Stimulated activated CD8-positive, alpha-beta memory T cell treated with anti-CD3 and anti-CD28 coated beads, Interleukin-15, amount 100 ng/mL, for 4 hours (primary cell): ENCODE measurements at places on chromosomes 12 and 14.

DNA sequence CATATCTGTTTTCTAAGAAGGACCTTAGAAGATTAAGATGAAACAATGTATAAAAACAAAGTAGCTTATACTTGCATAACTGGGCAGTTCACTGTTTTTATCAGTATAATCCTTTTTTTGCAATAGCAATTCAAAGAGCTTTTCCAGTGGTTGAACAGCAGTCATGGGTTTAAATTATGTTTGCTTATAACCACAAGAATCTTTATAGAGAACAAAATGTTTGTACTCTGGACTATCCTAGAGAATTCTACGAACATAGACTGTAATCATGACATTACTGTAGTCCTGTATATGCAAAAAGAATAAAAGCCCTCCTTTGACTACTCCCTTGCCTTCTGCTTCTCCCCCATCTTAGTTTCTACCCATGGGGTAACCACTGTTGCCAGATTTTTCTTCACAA, 5.7 kb downstream of the FAM177A1 start:
- no peak for DNase-seq

GRCh38 chr14:61147831-61148549, 133.1 kb downstream of the TMEM30B start:
- no peak for DNase-seq

DNA sequence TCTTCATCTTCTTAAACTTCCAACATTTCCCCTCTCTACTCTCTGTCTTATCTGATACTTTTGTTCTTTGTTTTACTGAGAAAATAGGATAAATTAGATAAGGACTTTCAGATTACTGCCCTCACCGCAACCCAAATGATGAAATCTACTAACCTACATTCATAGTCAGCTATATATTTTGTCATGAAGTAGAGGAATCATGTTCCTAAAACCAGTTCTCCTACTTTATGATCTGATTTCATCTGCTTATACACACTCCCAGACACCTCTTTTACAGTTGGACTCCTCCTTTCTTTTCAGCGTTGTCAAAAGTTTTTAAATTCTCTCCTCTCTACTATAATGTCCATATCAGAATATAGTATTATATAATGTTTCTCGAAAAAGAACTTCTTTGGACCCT, 29.7 kb downstream of the MGAT4C start:
- no peak for DNase-seq

DNA sequence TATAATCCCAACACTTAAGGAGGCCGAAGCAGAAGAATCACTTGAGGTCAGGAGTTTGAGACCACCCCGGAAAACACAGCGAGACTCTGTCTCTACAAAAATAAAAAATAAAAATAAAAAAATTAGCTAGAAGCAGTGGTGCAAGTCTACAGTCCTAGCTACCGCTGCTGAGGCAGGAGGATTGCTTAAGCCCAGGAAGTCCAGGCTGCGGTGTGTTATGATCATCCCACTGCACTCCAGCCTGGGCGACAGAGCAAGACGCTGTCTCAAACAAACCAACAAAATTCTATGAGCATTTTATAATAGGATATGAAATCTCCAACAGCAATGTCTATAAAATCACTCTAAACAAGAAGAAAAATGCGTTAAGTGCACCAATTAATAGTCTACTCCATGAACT, 75.3 kb downstream of the PPP1R12A start:
- DNase-seq: no peak

DNA sequence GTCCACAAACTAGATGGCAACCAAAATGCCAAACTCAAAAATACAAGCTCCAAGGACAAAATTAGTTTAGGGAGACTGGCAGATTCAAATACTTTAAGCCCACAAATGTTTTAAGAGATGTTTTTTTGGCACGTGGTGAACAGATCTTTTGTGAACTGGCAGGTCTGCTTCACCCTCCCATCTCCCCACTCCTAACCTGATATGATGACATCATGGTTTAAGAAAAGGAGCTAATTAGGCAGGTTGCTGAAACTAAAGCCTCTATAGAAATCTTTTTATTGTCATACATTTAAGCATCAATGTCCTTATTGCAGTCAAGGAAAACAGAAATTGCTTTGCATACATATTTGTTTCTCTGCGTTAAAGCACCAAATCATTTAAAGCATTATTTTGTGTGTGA, 5.8 kb downstream of the LRIG3 start:
- DNase-seq: no peak

DNA sequence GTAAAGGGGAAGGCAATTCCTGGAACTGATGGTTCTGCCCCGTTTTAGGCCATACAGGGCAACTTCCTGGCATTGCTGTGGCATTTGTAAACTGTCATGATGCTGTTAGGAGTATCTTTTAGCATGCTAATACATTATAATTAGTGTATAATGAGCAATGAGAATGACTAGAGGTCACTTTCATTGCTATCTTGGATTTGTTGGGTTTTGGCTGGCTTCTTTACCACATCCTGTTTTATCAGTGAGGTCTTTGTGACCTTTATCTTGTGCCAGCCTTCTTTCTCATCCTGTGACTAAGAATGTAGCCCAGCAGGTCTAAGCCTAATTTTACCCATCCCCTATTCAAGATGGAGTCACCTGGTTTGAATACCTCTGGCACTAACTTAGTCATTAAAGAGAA, 51.2 kb downstream of the TESPA1 start:
- DNase-seq: no peak

DNA sequence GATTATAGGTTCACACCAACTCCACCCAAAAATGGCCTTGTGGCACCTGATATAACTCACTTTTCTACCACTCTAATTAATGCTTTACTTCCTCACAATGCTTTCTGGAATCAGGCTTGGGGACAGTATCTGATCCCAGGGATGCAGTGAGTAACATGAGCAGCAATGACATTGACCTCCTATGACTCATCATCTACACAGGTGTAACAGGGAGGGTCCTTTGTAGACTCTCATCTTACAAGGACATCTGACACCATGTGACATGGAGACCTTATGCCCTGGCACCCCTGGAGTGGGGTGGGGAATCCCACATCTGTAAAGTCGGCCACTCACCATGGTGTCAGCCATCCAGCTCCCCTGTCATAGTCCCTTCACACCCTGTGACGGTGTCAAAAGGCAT, 586.4 kb downstream of the MED13L start:
- no peak for DNase-seq

GRCh38 chr14:94196057-94196456, 21.9 kb downstream of the PPP4R4 start:
- DNase-seq: no peak
